ENCODE measurements at places on chromosomes 12 and 14.

GRCh38 chr14:90743826-90744225 is 72.4 kb downstream of the TTC7B start:
- DNase-seq = no peak

DNA sequence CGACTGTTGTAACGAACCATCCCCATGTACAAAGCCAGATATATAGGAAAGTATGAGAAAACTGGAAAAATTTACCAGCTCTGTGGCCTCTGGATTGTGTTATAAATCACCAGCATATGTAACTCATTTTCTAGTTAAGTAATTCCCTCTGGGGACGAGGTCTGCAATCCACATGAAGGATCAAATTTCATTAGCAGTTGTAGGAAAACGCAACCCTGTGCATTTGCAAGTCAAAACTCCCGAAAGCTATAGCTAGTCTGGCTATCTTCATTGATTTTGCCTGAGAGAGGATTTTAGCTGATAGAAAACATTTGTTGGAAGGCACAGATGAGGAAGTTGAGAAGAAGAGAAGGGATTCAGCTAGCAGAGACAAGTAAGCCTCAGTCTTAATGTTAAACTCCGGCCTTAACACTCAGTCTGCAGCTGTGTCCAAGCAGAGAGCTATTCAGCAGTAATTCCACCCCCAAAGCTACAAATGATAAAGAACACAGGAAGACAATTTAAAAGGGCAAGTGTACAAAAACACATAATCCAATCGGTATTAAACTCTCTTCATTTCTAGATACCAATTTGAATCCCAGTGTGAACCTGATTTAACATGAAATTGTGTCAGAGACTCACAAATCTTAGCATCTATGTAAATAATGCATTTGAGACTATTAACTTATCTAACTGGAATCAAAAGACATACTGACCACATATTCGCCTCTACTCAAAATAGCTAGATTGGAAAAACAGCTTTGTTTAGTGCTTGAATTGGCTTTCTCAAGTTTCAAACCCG is 54.2 kb upstream of the CERS5 start:
- no peak for DNase-seq

DNA sequence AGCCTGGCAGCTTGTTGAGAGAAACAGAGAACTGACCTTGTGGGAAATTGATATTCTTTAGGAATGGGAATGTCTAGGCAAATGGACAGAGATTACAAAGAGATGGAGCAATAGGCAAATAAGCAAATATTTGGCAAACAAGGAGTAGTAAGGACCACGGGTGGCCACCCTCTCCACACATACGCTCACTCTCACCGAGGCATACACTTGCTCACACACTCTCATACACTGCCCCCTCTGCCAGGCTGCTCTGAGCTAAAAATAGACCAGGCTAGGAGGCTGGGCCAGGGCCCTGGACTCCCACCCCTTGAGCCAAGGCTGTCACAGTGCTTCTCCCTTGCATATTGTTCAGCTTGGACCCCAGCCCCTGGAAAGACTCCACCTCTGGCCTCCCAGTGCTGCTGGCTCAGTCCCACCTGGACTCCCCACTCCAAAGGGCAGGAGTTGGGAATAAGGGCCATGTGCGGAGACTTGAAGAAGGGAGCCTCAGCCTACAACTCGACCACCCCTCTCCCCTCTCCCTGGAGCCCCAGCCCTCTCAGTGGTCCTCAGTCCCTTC is 1.1 kb downstream of the PPP1R1A start:
- no peak for DNase-seq

DNA sequence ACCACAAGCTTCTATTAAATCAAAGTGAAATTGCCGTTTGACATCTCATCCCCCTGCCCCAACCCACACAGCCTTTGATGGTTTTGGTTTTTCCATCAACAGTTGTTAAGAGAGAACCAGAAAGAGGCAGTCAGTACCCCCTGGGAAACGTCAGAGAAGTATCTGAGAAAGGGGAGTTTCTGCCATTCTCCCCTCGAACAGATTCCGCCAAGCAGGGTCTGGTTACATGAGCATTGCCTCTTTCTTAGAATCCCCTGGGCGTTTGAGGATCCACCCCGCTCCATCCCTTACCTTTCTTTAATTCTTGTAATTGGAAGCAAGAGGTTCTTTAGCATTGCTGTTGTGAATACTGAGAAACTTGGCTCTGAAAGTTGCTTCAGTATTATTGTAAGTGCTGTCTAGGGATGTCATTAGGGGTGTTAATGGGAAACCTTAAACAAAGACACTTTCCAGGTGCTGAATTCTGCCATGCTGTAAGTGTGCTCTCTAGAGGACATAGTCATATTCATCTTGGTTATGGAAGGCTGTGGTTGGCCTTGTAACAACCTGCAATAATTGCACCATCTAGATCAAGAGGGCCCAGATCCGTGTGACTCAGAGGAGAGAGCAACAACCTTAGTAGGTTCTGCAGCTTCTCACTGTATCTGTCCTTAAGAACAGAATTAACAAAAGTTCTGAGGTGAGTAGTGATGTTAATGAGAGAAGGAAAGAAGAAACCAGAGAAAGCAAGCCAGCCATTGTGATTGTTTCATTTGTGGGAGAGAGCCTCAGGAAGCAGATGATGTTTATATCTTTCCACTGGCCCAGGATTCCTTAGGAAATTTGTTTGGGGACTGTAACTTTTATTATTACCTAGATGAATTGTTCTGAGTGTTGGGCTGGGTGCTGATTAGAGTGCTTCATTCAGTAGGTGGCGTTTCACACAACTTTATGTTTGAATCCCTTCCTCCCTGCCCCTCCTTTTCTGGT is 9.0 kb downstream of the TMBIM6 start:
- DNase-seq = no peak

- DNase-seq = no peak
Observed at GRCh38 chr14:72237722-72238666, 305.8 kb downstream of the RGS6 start.

DNA sequence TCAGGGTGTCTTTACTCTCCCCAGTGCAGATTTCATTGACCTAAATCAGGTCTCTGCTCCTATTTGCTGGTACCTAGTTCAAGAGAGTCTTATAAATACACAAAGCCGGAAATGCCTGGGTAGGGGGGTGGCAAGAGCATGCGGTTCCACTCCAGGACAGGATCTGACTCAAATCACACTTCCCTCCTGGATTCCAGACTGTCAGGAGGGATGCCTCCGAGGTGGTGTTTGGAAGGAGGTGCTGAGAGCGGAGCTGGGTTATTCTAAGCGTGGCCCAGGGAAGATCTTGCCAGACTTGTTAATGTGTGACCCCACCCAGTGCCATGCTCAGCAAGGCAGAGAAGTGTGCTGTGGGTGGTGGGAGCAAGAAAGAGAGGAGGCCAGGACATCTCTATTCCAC is 49.8 kb downstream of the B4GALNT3 start:
- DNase-seq = no peak

DNA sequence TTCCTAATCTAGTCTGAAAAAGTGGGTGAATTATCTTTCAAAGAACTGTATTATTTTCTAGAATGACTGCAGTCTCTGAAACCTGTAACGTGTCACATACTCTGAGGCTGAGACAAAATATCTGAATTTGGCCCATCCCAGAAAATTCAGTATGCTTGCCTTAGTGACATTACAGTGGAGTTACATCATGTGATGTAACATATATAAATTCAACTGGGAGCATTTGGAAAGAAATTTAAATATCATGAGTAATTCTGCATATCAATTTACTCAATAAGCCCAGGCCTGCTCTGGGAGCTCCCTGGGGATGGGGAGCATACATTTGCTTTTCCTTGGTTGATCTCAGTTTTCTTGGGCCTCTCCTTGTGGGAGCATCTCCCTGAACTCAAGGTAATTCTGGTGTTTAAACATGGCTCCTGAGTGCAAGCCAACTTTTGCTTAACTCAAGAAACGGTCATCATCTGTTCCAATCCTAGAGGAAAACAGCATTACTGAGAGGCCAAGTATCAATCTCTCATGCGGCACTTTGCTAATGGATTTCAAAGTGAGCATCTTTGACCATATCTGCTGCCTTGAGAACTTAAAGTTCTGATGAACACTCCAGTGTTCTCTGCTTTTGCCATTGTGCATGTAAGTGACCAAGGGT is 54.4 kb downstream of the AKAP6 start:
- no peak for DNase-seq

DNA sequence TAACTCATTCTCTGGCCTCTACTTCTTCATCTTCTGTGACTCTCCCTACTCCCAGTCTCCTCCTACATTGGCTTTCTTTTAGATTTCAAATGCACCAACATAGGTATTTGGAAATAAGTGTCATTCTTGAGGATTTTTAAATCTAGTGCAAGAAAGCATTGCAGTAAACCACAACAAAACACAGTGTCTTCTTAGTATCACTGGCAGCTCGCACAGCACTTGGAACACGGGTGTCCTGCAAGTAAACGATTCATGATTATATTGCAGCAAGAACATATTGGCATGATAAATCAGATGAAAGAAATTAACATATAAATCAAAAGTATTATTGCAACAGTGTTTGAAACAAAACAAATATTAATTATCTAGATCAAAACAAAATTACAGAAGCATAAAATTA is 45.6 kb downstream of the MAGOHB start:
- no peak for DNase-seq

DNA sequence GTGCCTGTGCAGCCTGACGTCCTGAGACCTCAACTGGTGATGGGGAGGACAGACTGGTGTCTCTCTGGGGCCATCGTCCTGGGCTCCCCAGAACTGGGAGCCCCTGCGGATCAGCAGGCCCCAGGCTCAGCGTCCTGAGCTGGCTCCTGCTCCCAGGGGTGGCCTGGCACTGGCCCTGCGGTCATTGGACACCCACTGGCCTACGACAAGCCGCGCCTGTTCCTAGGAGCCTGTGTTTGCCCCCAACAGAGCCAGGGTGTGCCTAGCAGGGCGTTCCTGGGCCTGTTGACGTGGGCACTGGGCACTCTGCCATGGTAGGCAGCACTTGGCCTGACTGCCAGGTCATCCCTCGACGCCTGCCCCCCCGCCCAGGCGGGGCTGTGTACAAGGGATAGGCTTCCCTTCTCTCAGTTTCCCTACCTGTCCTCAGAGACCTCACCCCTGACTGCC is 8.4 kb downstream of the ADSS1 start:
- no peak for DNase-seq

GRCh38 chr14:75230140-75230792 is 48.4 kb upstream of the FOS start:
- peak; percentile 12 for DNase-seq

DNA sequence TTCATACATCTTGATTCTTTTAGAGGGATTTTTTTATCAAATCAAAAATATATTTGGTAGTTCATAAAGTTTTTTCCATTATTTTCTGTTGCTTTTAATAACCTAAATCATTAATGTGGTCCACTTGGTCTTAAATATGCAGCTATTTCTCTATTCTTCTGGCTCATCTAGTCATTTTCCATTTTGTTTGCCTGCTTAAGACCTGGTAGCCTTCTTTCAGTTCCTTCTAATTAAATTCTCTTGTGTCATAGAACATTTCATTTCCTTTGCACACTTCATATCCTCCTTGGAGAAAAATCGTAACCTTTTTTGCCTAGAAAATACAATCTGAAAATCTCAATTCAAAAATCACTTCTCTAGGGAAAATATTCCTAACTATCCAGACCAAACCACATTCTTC is 387.0 kb downstream of the LRFN5 start:
- no peak for DNase-seq

DNA sequence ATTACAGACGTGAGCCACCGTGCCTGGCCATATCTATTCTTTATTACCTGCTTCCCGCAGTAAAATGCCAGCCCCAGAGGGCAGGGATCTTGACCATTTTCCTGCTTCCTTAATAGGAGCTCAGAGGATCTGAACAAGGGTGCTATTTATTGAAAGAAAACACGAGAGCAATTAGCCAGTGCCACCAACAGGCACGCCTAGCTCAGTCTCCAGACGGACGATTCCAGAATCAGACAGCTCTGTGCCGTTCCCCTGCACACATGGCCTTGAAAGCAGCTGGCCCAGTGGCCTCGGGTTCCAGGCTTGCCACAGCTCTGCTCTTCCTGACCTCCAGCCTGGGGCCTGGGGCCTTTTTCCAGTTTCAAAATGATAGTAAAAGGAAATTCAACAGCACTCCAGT is 135.2 kb upstream of the RFLNA start:
- DNase-seq = no peak

- no peak for DNase-seq
Observed at GRCh38 chr12:102388469-102388868, 91.9 kb downstream of the IGF1 start.

- DNase-seq = no peak
Observed at GRCh38 chr14:58191763-58192601, 8.0 kb upstream of the ACTR10 start.

DNA sequence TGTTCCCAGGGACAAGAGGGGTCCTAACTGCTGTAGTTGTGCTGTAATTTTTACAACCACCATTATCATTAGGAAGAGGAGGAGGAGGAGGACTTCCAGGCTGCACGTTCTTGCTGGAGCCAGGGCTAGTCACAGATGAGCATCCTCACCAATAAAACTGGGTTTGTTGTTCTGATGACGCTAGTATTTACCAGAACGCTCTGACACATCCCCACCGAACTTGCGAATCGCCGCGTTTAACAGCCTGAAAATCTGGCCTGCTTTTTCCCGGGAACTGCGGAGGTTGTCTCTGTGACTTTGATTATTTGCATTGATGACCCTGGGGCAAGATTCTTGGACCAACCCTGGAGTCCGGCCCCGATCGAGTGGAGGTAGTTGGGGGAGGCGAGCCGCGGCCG is 10.2 kb downstream of the TBX5 start:
- DNase-seq = no peak

- DNase-seq = no peak
Observed at GRCh38 chr14:77344377-77344996, 23.7 kb downstream of the GSTZ1 start.

DNA sequence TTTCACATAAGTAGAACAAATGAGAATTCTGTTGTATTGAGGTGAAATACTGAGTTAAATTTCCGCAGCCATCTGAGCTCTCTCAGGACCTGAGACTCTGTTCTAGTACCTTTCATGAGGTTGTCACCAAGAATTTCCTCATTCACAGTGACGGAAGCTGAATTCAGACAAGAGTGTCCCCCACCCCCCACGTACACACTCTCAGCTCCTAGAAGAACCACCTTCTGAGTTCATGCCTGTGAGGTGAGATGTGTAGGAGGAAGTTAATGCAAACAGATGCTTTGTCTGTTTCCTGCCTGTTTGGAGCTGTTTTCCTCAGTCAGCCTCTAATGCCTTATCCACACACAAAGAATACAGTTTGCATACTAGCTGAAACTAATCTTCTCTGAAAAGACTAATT is 18.2 kb downstream of the BICDL1 start:
- DNase-seq = no peak

GRCh38 chr14:75615200-75615599 is 36.8 kb downstream of the FLVCR2 start:
- no peak for DNase-seq

DNA sequence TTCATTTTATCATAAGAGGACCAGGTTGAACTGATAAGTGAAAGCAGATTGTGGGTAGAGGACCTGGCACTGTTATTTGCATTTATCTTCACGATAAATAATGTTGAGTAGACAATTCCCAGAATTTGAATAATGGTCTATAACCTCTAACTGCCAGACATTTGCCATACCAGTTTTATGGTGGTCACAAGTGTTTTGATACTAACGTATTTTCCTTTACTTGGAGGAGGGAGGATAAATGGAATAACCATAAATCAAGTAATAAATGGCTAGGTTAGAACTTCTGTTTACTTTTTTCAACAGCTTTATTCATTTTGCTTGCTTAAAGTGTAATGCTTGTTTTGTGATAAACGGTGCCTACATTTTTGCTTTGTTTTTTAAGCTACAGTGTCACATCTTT is 9.5 kb downstream of the PAX9 start:
- no peak for DNase-seq

Data from stimulated activated CD8-positive, alpha-beta memory T cell treated with anti-CD3 and anti-CD28 coated beads, Interleukin-7, amount 100 ng/mL, for 24 hours (primary cell).